ENCODE measurements at places on chromosomes 1 and 21.

- peak; percentile 28 for DNase-seq
Measured at GRCh38 chr1:4778056-4778455, 123.6 kb downstream of the AJAP1 start.

DNA sequence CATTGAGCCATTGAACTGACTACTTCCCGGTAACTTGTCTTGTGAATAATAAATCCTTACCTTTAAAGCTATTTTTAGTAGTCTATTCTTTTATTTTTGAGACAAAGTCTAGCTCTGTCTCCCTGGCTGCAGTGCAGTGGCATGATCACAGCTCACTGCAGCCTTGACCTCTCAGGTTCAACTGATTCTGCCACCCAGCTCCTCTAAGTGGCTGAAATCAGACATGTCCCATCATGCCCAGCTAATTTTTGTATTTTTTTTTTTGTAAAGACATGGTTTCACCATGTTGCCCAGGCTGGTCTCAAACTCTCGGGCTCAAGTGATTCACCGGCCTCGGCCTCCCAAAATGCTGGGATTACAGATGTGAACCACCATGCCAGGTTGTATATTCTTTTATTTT is 59.3 kb upstream of the PTGS2 start:
- DNase-seq: no peak

DNA sequence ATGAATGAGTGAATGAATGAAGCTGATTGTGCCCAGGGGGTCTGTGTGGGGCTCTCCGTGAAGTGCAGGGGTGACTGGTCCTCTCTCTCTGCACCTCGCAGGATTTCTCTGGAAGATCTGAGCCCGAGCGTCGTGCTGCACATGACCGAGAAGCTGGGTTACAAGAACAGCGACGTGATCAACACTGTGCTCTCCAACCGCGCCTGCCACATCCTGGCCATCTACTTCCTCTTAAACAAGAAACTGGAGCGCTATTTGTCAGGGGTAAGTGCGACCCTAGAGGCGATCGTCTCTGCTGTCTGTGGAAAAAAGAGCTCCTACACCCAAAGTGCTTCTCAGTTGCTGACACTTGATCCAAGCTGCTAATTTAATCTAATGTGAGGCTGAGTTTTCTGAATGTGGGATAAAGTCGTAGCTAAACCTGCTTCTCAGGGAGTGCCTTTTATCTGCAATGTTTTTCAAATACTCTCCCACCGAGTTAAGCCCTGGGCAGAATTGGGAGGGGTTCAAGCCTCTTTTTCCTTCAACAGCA is 101.7 kb downstream of the HUNK start:
- no peak for DNase-seq

GRCh38 chr1:198465201-198466144 is 75.0 kb downstream of the ATP6V1G3 start:
- DNase-seq: no peak

GRCh38 chr1:239061770-239062169 is 324.6 kb upstream of the CHRM3 start:
- DNase-seq: no peak

GRCh38 chr1:151003180-151003579 is 3.5 kb downstream of the MINDY1 start:
- DNase-seq: no peak

GRCh38 chr1:87403061-87403820 is 74.6 kb downstream of the LMO4 start:
- no peak for DNase-seq

GRCh38 chr1:168112673-168113305 is 23.9 kb downstream of the GPR161 start:
- DNase-seq: no peak

- DNase-seq: no peak
Measured at GRCh38 chr21:44352253-44352860, 1.1 kb upstream of the TRPM2 start.

DNA sequence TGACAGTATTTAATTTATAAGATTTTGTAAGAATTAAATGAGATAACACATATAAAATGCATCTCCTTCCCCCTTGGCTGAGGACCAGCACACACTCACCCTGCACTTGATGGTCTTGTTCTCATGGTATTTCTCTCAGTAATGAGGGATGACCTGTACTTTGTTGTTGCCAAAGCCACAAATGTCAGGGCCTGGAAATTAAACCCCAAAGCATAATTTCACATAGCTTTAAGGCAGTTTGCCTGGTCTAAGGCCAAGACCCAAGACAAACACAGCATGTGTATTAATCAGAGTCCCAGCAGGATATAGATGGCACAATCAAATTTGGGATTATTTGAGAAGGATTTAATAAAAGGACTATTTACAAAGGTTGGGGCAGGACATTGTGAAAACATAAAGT is 48.6 kb upstream of the EPS15 start:
- no peak for DNase-seq

DNA sequence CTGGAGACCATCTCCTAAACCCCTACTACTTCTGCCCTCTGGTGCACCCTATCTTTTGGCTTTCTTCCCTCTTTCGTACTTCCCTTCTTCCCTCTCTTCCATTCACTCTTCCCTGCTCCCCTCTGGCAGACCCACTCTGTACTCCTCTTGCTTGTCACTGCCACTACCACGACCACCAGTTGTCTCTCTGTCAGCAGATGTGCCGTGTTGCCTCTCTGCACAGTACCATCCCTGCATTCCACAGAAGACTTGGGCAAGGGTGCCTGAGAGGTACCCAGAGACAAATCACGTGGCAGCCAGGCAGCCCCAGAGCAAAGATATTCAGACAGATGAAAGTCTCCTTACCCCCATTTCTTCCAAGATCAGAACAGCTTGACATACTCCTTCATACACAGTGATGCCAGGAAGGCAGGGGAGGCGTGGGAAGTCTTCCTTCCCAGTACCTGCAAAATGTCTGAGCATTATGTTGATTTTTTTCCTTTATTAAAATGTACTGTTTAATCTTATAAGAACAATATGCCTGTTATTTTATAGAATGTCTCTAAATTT is 15.0 kb downstream of the CAMSAP2 start:
- DNase-seq: no peak

- no peak for DNase-seq
Measured at GRCh38 chr1:75727571-75727970, 3.1 kb downstream of the ACADM start.

DNA sequence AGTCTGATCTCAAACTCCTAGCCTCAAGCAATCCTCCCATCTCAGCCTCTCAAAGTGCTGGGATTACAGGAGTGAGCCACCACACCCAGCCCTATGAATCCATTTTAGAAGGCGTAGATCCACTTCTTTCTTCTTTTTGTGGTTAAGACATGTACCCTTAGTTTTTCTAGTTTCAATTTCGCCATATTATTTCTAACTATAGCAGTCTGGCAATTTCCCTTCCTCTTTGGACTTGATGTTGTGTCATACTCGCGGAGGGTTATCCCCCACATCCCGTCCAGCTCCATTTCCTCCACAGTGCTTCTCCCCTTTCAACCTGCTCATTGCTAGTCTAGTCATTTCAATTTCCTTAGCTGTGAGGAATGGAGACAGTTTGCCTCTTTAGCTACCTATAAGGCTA is 5.2 kb upstream of the LRRC8D start:
- no peak for DNase-seq

DNA sequence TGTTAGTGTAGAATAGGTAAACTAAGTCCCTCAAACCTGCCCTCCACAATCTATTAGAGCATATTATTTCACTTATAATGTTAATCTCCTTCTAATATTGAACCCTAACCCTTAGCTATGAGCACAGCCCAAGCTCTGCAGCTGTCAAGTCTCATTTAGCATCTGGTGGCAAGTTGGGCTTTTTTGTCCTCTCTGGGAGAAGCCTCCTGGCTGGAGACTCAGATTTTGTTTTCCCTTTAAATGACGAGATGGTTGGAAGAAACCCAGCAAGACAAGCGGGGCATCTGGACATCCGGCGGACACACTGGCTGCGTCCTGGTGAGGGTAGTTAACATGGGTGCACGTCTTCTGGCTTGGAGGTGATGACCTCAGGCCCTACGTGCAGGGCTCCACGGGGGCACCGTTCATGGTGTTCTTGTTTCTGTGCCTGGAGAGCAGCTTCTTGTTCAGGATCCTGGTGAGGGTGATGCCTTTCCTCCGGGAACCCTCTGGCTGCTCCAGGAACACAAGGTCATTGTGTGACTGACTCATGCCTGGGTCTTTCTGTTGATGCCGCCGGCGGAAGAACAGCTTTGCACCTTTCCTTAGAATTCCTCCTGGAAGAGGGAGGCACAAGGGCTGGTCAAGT is 9.7 kb upstream of the PRDM15 start:
- DNase-seq: no peak

GRCh38 chr1:25718732-25719131 is 81.3 kb upstream of the SELENON start:
- DNase-seq: no peak

DNA sequence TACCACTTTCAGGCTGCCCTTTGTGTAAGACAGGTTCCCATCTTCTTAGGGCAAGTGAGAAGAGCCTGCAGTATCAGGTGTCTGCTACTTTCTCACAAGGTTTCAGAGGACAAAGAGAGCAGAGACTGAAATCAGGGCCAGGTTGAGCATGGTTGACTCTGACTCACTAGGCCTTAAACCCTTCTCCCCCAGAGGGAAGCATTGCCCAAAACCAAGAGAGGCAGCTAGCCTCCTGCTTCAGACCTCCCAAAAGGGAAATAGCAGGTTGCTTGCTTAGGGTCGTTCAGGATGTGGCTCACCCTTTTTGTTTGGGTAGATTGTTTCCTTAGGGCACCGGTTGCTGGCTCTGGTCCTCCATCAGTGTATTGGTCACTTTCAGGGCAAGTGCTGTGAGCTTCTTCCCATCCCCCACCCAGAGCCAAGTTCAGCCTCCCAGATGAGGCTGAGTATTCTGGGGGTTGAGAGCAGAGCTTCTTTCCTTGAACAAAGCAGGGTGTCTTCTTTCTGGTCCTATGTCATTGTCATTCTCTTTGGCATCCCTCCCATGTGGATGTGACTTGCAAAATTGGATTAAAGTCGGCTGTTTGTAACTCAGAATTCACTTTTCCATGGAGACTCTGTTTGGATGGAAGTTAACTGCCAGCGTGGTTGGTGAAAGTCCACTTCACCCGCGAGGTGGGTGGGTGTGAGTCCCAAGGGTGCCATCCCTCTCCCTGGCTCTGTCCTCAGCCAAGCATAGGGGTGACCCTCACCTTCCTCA is 55.5 kb upstream of the GALNT2 start:
- no peak for DNase-seq

GRCh38 chr1:203695116-203695515 is 68.5 kb downstream of the ATP2B4 start:
- DNase-seq: no peak

GRCh38 chr1:161047436-161048420 is 2.0 kb upstream of the USF1 start:
- DNase-seq: no peak

DNA sequence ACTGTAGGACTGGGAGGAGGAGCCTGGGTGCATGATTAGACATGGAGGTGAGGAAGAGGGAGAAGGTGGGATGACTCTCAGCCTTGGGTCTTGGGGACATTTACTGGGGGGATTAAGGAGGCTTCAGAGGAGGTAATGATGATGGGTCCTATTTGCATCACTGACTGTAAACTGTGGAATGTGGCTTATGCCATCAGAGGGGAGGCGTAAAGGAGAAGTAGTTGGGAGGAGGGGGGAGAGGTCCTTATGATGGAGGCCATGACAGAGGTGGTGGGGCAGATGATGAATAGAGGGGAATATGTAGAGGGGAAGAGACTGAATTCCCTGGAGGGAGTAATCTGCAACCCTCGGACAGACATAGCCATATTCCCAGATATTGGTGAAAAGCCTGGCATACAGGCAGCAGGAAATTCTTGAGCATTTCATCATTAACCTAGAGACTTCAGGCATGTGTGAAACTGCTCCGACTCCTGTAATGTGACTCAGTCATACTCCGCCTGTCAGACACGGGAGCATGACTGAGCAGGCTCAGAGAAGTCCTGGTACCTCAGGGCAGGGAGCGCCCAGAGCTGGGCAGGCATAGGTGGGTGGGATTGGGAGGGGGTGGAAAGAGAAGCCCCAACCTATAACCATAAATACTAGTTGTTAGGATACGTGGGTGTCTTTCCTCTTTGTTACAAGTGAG is 8.0 kb upstream of the LCE5A start:
- no peak for DNase-seq

GRCh38 chr1:236465959-236466303 is 57.9 kb upstream of the LGALS8 start:
- no peak for DNase-seq

- no peak for DNase-seq
Measured at GRCh38 chr1:107172450-107173170, 31.8 kb downstream of the NTNG1 start.

DNA sequence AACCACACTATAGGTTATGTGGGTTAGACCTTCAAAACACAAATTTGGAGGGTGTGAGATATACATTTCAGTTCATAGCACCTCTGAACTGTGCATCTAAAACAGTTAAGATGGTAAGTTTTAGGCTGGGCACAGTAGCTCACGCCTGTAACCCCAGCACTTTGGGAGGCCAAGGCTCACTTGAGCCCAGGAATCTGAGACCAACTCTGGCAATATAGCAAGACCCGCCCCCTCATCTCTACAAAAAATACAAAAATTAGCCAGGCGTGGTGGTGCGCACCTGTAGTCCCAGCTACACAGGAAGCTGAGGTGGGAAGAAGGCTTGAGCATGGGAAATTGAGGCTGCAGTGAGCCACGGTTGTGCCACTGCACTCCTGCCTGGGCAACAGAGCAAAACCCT is 47.9 kb downstream of the NAV1 start:
- DNase-seq: no peak

- DNase-seq: no peak
Measured at GRCh38 chr1:98211271-98211845, 290.5 kb upstream of the DPYD start.

DNA sequence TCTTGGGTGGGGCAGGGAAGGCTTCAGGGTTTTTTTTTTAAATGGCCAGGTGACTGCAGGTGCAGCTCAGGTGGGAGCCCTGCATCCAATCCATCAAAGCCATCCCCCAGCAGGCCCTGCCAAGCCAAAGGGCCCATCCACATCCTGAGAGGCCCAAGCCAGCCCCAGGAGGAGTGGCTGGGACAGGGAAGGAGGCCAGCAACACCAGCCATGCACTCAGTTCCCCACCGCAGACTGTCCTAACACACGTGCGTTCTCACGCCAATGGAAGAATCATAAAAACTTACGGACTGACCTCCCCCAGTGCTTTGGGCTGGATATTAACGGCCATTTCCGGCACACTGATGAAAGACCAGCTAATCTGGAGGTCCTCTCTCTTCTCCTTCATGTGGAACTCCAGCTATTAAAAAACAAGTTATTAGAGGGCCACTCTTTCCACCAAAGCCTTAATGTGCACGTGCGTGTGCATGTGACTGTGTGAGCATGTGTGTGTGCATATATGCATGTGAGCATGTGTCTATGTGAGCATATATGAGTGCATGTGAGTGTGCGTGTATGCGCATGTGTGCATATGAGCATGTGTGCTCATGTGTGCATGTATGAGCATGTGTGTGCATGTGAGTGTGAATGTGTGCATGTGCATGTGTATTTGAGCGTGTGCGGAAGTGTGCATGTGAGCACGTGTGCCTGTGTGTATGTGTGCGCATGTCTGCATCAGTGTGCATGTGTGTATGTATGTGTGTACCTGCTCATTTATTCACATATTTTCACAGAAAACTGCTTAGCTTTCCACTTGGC is 35.1 kb downstream of the C2CD2 start:
- DNase-seq: no peak

Data from right hindlimb (tissue), 1 donor.